Activated T-helper 2 cell treated with anti-CD3 and anti-CD28 coated beads, Interferon-gamma antibody, Interleukin-2, Interleukin-4, amounts not matched to agents 10 μg/mL and 5 μg/mL and 100 μg/mL, durations not matched to agents 14 hours and 24 hours and 36 hours (primary cell): ENCODE measurements at places on chromosomes 6 and 20. TPM values are rescaled to one million over a fixed set of nuclear protein-coding genes. Genes with fewer than 3 reads are reported as not detected.

The PPP2R5D gene
- total RNA-seq, result 62.7 and 63.2 TPM in 2 replicates

The EGFL8 gene
- total RNA-seq, result 9.5 and 11.5 TPM in 2 replicates

The CMTR1 gene
- total RNA-seq, result 51.8 and 55.6 TPM in 2 replicates

The PSMG4 gene
- 26.4 and 30.9 TPM in 2 replicates for total RNA-seq

The SLC12A5 gene
- total RNA-seq, result 0.73 TPM in 1 of 2 replicates, not detected in the other

The HUS1B gene
- 1.6 and 1.8 TPM in 2 replicates for total RNA-seq

The KIF25 gene
- total RNA-seq, result not detected in 2 replicates

The PRR18 gene
- total RNA-seq, result 0.14 and 0.25 TPM in 2 replicates

The HSPA12B gene
- total RNA-seq, result 0.05 TPM in 1 of 2 replicates, not detected in the other

The ANKRD60 gene
- total RNA-seq, result not detected in 2 replicates

The JPH2 gene
- total RNA-seq, result 0.11 TPM in 1 of 2 replicates, not detected in the other

The HFE gene
- total RNA-seq, result 0.32 and 0.39 TPM in 2 replicates

The HSP90AB1 gene
- 2,402 and 2,404 TPM in 2 replicates for total RNA-seq

The ADGRB3 gene
- total RNA-seq, result 0.07 and 0.14 TPM in 2 replicates

The LZTS3 gene
- 0.64 and 0.66 TPM in 2 replicates for total RNA-seq

The RIPPLY2 gene
- total RNA-seq, result not detected in 2 replicates

The MTFR2 gene
- 18.4 and 20.8 TPM in 2 replicates for total RNA-seq

The SIGLEC1 gene
- not detected in 2 replicates for total RNA-seq

The BNIP5 gene
- total RNA-seq, result not detected in 2 replicates

The GGTLC1 gene
- not detected in 2 replicates for total RNA-seq

The AIF1 gene
- 71.8 and 78.2 TPM in 2 replicates for total RNA-seq

The IRAK1BP1 gene
- total RNA-seq, result 2.3 and 2.6 TPM in 2 replicates

The PPIL4 gene
- 20.4 and 20.5 TPM in 2 replicates for total RNA-seq

The KCNK5 gene
- total RNA-seq, result 41.5 and 42.6 TPM in 2 replicates

The MBOAT1 gene
- 32.8 and 33.8 TPM in 2 replicates for total RNA-seq

The SPINT4 gene
- total RNA-seq, result not detected in 2 replicates

The RAET1L gene
- not detected in 2 replicates for total RNA-seq

The TRIM40 gene
- not detected in 2 replicates for total RNA-seq

The XKR7 gene
- not detected in 2 replicates for total RNA-seq

The BPI gene
- total RNA-seq, result not detected in 2 replicates

The MEI4 gene
- total RNA-seq, result not detected in 2 replicates

The CDYL gene
- total RNA-seq, result 40.0 and 40.9 TPM in 2 replicates

The CCN5 gene
- total RNA-seq, result not detected in 2 replicates

The ALDH8A1 gene
- total RNA-seq, result 1.1 and 1.2 TPM in 2 replicates

The AHCY gene
- total RNA-seq, result 120 and 122 TPM in 2 replicates

The ADGRF4 gene
- total RNA-seq, result not detected in 2 replicates

The MCCD1 gene
- total RNA-seq, result not detected in 2 replicates

The NCOA5 gene
- 27.5 and 28.7 TPM in 2 replicates for total RNA-seq

The TSHZ2 gene
- total RNA-seq, result 19.8 and 23.0 TPM in 2 replicates

The GABBR1 gene
- 17.0 and 21.1 TPM in 2 replicates for total RNA-seq

The CST5 gene
- not detected in 2 replicates for total RNA-seq

The CRIP3 gene
- 0.34 and 0.75 TPM in 2 replicates for total RNA-seq

The BPIFB1 gene
- not detected in 2 replicates for total RNA-seq
